Endothelial cell (in vitro differentiated cells): ENCODE measurements at places on chromosomes 3 and 15. TPM values are rescaled to one million over a fixed set of nuclear protein-coding genes. Genes with fewer than 3 reads are reported as not detected.

GRCh38 chr3:151462278-151462780 lies 1.5 kb upstream of the IGSF10 start:
- no peak for DNase-seq

DNA sequence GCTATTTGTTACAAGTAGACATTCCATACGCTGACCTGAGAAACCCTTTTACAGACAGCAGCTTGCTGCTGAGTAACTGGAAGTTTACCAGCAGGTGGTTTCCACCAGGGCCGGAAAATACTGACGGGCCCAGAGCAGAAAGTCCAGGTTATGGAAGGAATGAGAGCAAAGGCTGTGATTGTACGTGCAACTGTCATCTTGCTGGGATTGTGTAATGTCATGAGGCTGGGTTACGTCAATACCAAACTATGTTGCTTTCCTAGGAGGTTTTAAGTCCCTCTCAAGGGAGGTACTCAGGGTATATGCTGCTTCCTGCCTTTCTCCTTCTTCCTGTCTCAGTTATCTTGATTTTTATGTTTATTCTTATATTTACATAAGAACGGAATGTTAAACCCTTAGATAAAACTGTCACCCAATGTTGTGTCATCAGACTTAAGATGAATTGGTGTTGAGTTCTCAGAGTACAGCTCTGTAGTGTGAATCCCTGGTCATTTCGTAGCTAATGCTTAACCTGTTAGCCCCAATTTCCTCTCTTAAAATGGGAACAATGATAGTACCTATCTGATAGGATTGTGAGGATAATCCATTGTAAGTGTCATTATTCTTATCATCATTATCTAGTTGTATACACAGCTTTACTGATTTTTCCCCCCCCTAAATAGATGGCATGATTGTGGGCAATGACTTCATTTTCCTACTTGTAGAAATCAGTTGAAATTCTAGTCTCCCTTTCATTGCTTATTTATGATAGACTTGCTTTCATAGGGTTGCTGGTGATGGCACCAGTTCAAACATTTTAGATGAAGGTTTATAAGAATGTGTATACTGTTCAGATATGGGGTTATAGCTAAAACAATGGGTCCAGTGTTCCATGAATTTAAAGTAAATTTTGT lies 101.4 kb downstream of the FNDC3B start:
- no peak for DNase-seq

Gene FURIN
- 143 TPM for total RNA-seq

GRCh38 chr3:17579289-17580031 lies 163.0 kb downstream of the TBC1D5 start:
- DNase-seq: no peak

GRCh38 chr3:115523458-115523857 lies 99.9 kb upstream of the GAP43 start:
- no peak for DNase-seq

Gene ESYT3
- total RNA-seq: not detected

- no peak for DNase-seq
These were observed 132.7 kb downstream of the EEFSEC start for GRCh38 chr3:128285967-128286321.
